ENCODE measurements at places on chromosomes 1 and 21.

DNA sequence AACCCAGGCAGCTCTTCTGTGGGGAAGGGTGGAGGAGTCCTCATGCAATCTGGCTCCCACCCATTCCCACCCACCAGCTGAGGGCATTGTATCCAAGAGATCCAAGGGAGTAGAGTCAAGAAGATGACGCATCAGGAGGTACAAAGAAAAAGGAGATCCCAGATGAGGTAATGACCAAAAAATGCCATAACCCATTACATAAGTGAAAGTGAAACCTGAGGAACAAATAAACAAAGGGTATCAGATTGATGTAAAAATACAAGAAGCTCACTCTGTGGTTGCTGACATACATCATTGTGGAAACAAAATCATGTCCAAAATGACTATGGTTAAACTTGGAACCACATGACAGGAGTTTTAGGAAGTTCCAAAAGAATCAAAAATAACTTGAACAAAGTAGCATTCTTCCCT lies 42.5 kb downstream of the CCN1 start:
- H3K4me3 ChIP-seq, result no peak overlapping the region
- no peaks in the 10 kb centered on the region for H3K36me3 ChIP-seq

- peak overlapping the region; percentile 28 for H3K27ac ChIP-seq
- no peak overlapping the region for H3K4me3 ChIP-seq
- DNase-seq, result no peak
- no peaks in the 10 kb centered on the region for H3K27me3 ChIP-seq
- H3K36me3 ChIP-seq, result no peaks in the 10 kb centered on the region
Observed at GRCh38 chr21:44019568-44019958, 7.5 kb downstream of the TRAPPC10 start.

- H3K4me3 ChIP-seq, result peak overlapping the region; percentile 67
- peaks cover 16% of the 10 kb centered on the region for H3K4me1 ChIP-seq
- no peak overlapping the region for H3K27ac ChIP-seq
Observed at GRCh38 chr1:9181990-9182783, 52.4 kb upstream of the H6PD start.

GRCh38 chr1:240455228-240455821 lies 156.6 kb downstream of the GREM2 start:
- H3K36me3 ChIP-seq, result no peaks in the 10 kb centered on the region
- DNase-seq, result no peak
- no peaks in the 10 kb centered on the region for H3K4me1 ChIP-seq
- H3K4me3 ChIP-seq, result no peak overlapping the region

GRCh38 chr1:246573491-246573890 lies 7.2 kb downstream of the CNST start:
- H3K36me3 ChIP-seq, result no peaks in the 10 kb centered on the region
- no peak for DNase-seq
- H3K4me3 ChIP-seq, result no peak overlapping the region
- peak overlapping the region; percentile 3 for H3K27ac ChIP-seq

- peaks cover 15% of the 10 kb centered on the region for H3K4me1 ChIP-seq
- H3K27me3 ChIP-seq, result no peaks in the 10 kb centered on the region
- no peaks in the 10 kb centered on the region for H3K36me3 ChIP-seq
- peak; percentile 31 for DNase-seq
- H3K27ac ChIP-seq, result peak overlapping the region; percentile 82
Observed at GRCh38 chr1:6603915-6604558, 1.4 kb upstream of the KLHL21 start.

- no peaks in the 10 kb centered on the region for H3K4me1 ChIP-seq
- peaks cover 21% of the 10 kb centered on the region for H3K27me3 ChIP-seq
- H3K27ac ChIP-seq, result no peak overlapping the region
- no peak overlapping the region for H3K4me3 ChIP-seq
- no peaks in the 10 kb centered on the region for H3K36me3 ChIP-seq
Observed at GRCh38 chr1:47460456-47460855, 22.6 kb downstream of the FOXD2 start.

GRCh38 chr1:232725305-232726047 lies 79.7 kb upstream of the MAP10 start:
- H3K36me3 ChIP-seq, result no peaks in the 10 kb centered on the region
- no peak for DNase-seq
- no peak overlapping the region for H3K27ac ChIP-seq
- H3K27me3 ChIP-seq, result peaks cover 11% of the 10 kb centered on the region
- no peak overlapping the region for H3K4me3 ChIP-seq
- peaks cover 2% of the 10 kb centered on the region for H3K4me1 ChIP-seq

- no peak for DNase-seq
- no peak overlapping the region for H3K27ac ChIP-seq
- no peaks in the 10 kb centered on the region for H3K36me3 ChIP-seq
Observed at GRCh38 chr1:68216089-68216772, 16.1 kb downstream of the WLS start.

DNA sequence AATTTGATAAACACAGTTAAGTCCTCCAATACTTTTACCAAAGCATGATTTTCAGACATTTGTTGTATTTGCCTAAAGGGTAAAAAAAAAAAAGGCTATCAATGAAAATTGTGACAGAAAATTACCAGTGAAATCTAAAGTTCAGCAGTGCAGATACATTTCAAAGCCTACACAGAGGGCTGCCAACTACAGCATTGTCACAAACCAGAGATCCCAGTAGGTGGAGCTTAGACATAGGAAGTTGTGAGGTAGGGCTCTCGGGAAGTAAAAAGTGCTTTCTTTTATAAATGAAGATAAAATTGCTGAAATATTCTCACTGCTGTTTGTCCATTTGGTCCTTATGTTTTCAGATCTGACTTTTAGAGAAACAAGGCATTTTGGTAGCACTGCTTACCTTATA lies 123.0 kb downstream of the DYRK1A start:
- H3K4me3 ChIP-seq, result no peak overlapping the region
- no peaks in the 10 kb centered on the region for H3K27me3 ChIP-seq

DNA sequence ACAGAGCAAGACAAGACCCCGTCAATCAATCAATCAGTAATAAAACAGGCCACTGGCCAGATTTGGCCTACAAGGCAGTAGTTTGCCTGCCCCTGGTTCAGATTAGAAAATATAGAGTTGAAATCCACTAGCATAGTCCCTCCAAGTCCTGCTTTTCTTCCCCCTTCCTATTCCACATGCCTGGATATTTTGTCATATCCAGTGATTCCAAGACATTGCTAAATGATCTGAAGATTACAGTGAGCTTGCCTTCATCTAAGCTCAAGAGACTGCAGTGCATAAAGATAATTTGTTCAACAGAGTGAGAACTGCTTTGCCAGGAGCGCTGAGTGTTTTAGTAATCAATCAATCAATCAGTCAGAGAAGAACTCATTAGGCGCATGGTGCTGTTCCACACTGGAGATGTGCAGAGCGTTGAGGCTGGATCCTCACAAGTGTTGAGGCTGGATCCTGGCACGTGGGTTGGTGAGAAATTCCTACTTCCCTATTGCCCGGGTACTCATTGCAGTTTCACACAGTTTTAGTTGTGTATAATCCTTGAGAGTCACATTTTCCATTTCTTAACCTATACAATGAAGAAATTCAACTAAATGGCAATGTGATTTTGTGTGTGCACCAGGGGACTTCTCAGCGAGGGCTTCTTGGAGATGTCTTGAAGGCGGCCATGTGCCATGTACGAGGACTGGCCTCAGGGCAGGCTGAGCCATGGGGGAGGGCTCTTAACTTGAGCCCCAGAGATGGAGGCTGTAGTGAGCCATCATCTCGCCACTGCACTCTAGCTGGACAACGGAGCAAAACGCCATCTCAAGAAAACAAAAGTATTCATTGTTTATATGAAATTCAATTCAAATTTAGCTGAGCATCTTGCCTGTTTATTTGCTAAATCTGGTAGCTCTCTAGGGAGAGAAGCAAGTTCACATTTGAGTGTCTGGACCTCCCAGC lies 76.3 kb downstream of the TOMM20 start:
- H3K4me1 ChIP-seq, result no peaks in the 10 kb centered on the region
- no peak for DNase-seq
- H3K4me3 ChIP-seq, result no peak overlapping the region
- no peaks in the 10 kb centered on the region for H3K27me3 ChIP-seq
- H3K36me3 ChIP-seq, result no peaks in the 10 kb centered on the region

- no peak for DNase-seq
- no peak overlapping the region for H3K27ac ChIP-seq
- no peaks in the 10 kb centered on the region for H3K36me3 ChIP-seq
- H3K27me3 ChIP-seq, result no peaks in the 10 kb centered on the region
- no peaks in the 10 kb centered on the region for H3K4me1 ChIP-seq
Observed at GRCh38 chr1:218660678-218661053, 315.5 kb downstream of the TGFB2 start.

DNA sequence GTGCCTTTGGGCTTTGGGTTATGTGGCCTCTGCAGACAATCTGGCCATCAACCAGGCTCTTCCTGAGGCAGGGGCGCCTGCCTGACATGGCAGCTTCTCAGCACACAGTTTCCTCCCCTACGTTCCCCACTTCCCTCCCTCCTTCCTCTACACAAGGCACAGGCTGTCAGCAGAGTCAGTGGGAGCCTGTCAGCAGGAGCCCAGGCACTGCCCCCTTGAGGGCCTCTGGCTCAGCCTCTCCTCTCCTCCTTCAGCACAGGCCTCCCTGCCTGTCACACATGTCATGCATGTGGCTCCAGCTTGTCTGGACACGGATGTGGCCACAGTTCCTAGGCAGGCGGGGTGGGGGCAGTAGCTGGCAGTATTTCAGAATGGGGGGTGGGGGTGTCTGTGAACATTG lies 52.2 kb upstream of the ARTN start:
- peaks cover 11% of the 10 kb centered on the region for H3K4me1 ChIP-seq
- peaks cover 3% of the 10 kb centered on the region for H3K36me3 ChIP-seq
- H3K4me3 ChIP-seq, result no peak overlapping the region
- no peak for DNase-seq
- no peak overlapping the region for H3K27ac ChIP-seq

- no peak overlapping the region for H3K27ac ChIP-seq
- H3K4me3 ChIP-seq, result no peak overlapping the region
- H3K36me3 ChIP-seq, result peaks cover 7% of the 10 kb centered on the region
- DNase-seq, result no peak
- H3K27me3 ChIP-seq, result no peaks in the 10 kb centered on the region
Observed at GRCh38 chr1:9615316-9616063, 26.8 kb downstream of the TMEM201 start.

- H3K27ac ChIP-seq, result no peak overlapping the region
- DNase-seq, result no peak
- H3K27me3 ChIP-seq, result no peaks in the 10 kb centered on the region
- no peaks in the 10 kb centered on the region for H3K36me3 ChIP-seq
Observed at GRCh38 chr21:35885942-35886541, 174.3 kb downstream of the SETD4 start.

DNA sequence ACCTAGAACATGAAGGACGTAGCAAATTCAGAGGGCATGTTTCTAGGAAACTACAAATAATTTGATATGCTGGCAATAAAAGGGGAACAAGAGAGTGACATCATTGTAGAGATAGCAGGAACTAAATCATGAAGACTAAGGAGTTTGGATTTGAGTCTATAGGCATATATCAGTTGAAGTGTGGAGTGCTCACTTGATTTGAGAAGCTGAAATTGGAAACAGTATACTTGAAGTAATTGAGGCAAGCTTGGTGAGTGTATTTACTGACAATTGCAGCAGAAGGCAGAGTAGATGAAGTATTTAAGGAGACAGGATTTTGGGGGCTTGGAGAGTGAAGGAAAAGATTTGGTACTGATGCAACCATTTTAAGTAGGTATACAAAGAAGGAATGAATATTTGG lies 6.4 kb upstream of the TMCO2 start:
- DNase-seq, result no peak
- peak overlapping the region; percentile 61 for H3K27ac ChIP-seq
- H3K4me1 ChIP-seq, result peaks cover 2% of the 10 kb centered on the region
- H3K36me3 ChIP-seq, result peaks cover 19% of the 10 kb centered on the region
- no peak overlapping the region for H3K4me3 ChIP-seq
- H3K27me3 ChIP-seq, result no peaks in the 10 kb centered on the region

DNA sequence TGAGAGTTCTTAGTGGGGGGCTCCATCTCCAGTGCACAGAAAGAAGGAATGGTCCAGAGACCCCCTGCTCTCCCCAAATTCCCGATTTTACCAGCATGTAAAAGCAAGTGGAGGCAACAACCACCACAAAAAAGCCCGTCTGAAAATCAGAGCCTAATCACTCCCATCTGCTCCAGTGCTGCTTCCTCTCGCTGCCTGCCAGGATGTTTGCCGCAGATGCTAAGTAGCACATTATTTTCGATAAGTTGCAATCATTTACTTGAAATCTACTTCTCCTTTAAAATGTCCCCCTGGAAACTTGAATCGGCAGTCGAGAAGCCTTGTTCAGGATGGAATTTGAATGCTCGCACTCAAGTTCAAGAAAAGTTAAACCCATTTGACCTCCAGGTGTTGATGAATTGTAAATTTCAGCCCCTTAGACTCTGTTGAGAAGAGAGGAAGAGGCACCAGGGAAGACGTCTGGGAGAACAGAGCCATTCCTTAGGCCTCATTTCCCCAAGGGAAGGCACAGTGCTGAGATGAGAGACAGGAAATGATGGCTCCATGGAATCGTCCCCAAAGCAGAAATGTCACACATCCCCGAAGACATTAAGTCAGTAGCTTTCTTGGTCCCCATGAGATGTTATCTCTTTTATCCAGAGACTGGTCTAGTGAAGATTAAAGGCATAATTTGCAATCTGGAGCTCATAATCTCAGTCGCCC lies 221.3 kb downstream of the PBX1 start:
- no peak overlapping the region for H3K27ac ChIP-seq
- H3K27me3 ChIP-seq, result no peaks in the 10 kb centered on the region
- DNase-seq, result no peak

- no peaks in the 10 kb centered on the region for H3K4me1 ChIP-seq
- H3K27me3 ChIP-seq, result no peaks in the 10 kb centered on the region
- H3K36me3 ChIP-seq, result no peaks in the 10 kb centered on the region
Observed at GRCh38 chr1:224767676-224768075, 151.6 kb downstream of the CNIH3 start.

GRCh38 chr1:50208315-50208714 lies 99.6 kb downstream of the ELAVL4 start:
- no peaks in the 10 kb centered on the region for H3K4me1 ChIP-seq
- H3K27ac ChIP-seq, result no peak overlapping the region
- no peak overlapping the region for H3K4me3 ChIP-seq
- H3K36me3 ChIP-seq, result no peaks in the 10 kb centered on the region
- no peak for DNase-seq

- DNase-seq, result no peak
- no peaks in the 10 kb centered on the region for H3K4me1 ChIP-seq
- H3K36me3 ChIP-seq, result no peaks in the 10 kb centered on the region
Observed at GRCh38 chr1:172283766-172284165, 136.7 kb upstream of the C1orf105 start.

DNA sequence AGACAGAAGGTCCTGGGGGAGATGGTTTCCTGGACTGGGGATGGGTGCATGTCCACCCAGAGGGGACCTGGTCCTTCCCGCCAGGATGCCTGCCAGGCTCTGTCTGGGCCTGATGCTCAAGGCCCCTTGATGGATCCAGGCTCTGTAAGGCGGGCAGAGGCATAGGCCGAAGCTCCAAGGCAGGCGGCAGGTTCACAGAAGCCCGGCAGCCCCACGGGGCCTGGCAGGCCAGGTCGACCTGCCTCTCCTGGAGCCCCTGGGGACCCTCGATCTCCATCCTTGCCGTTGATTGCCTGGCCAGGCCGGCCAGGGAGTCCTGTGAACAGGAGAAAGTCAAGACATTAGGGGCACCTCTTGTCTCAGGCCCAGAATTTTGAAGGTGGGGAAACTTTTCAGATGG lies 16.0 kb downstream of the COL9A2 start:
- no peak for DNase-seq
- H3K27me3 ChIP-seq, result no peaks in the 10 kb centered on the region
- H3K4me3 ChIP-seq, result no peak overlapping the region
- H3K4me1 ChIP-seq, result no peaks in the 10 kb centered on the region
- H3K27ac ChIP-seq, result no peak overlapping the region

Data from T-cell (primary cell).